ENCODE measurements at places on chromosomes 7 and 10.

- DNase-seq: no peak
Measured at GRCh38 chr10:62964026-62964425, 147.9 kb upstream of the EGR2 start.

DNA sequence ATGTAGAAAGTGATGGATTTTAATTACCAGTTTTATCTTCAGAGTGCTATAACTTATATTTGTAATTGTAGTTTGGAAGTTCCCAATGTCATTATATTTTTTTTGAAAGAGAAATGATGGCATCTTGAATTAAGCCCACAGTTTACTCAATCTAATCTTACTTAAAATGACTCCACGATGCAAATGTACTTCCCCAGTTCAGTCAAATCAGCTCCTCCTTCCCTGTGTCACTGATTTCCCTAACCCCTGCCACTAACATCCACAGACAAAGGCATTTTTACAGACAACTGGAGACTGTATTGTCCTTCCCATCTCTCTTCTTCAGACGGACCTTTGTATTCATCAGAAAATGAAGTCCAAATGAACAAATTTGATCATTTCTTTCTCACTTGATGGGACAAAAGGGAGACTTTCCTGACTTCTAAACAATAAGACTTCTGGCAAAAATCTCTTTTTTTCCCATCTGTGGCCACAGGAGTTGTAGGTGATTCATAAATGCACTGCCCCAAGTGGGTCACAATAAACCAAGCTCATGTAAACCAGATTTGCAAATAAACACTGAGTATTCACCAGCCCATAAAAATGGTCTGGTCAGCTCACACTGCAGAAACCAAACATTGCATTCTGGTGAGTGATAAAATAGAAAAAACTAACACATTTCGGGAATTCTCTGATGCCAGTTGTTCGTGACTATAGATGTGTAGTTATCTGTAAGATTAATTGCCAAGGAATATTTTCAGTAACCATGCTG lies 162.9 kb downstream of the FANK1 start:
- peak; percentile 62 for DNase-seq

DNA sequence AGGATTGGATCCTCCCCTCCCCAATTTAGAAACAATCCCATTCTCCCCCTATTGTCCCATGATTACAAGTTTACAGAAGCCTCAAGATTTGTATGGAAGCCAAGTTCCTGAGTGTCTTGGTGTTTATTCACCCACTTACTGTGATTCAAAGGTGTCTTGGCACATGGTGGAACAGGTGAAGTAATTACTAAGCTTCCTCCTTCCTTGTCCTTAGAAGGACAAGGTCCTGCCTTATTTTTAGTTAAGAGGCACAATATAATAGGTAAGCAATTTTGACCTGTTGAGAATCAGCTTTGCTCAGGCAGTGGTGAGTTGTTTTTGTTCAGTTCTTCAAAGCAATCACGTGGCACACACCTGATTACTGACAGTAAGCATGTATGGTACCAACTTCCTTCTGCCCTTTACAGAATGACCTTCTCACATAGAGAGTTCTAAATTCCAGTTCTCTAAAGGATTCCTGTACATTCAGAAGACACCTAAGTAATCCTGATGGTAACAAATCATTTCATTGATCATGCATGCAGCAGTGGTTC lies 60.7 kb upstream of the SLC13A1 start:
- no peak for DNase-seq

DNA sequence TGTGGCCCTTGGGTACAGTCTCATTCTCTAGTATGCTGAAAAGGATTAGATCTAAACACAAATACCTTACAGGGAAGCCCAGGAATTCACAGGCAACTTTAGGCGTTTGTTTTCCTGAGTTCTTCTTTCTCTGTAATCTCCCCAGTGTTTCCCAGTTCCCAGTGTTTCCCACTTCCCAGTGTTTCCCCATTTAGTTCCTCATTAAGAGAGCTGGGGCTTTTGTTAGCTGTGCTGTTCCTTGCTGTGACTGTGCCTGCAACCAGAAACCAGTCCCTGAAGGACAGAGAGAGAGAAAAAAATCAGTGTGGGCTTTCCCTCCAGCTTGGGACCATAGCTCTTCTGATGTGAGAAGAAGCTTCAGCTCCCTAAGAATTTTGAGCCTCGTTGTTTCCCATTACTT lies 802.9 kb upstream of the COBL start:
- DNase-seq: no peak

DNA sequence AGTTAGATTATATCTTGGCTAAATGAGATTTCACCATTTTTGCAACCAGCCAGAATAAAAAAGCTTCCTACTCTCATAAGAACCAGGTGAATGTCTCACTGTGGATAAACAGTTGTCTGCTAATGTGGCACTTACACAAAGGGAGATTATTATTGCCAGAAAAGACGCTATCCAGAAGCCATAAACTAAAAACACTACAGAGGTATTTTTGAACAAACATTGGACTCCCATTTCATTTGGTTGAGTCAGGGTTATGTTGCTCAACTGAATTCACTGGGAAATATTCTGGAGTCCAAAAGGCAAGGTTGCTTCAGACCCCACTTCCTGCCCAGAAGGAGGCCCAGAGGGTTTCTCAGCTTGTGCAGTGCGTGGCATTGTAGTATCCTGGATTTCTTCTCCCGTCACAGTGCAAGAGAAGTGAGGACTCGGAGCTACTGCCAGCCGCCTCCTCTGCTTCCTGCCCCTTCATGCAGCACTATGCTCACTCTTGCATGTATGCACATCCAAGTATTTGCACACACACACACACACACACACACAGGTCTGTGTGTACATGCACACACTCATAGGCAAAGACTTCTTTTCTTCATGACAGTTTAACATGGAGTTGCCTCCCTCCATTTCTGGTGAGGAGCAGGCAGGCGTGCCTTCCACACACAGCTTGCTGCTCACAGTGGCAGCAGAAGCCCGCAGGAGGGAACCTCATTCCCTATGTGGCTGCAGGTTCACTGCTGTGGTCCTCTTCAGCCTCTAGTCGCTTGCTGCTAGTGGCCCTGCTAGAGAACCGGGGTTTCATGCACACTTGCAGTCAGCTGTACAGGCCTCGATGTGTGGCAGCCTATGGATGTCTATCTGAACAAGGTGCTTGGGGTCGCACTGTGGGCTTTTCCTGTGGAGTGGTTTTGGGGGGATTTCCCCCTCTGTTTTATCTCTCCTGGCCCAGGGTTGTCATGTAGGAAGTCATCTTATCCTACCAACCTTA lies 10.1 kb downstream of the DENND10 start:
- peak; percentile 94 for DNase-seq

DNA sequence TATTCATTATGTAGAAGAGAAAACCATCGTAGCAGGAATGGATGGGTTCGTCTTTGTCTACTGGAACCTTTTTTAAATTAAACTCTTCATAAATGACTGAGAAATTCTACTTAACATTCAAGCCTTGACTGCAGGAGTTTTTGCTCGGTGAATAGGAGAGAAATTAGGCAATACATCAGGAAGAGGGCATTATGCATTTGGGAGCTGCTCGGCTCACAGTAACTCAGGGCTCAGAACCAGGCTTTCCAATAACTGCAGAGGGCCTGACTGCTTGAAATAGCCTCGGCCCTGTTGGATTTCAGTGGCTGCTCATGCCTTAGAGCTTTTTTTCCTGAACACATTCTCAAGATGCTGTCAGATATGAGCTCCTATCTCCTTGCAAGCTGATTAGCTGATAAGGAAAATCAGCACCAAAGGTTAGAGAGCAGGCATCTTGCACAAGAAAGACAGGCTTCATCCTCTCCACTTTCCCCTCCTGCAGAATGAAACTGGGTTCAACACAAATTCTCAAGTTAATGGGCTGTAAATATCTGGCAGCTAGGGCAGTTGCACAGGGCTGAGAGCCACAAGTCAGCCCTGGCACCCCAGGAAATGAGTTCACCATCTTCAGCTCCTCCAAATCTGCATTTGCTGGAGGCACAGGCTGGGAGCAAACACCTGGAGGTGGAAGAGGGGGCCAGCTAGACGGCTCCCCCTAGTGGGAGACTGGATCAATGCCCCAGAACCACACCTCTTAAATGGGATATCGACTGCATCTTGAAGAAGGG lies 24.3 kb downstream of the TECTB start:
- DNase-seq: peak; percentile 53

DNA sequence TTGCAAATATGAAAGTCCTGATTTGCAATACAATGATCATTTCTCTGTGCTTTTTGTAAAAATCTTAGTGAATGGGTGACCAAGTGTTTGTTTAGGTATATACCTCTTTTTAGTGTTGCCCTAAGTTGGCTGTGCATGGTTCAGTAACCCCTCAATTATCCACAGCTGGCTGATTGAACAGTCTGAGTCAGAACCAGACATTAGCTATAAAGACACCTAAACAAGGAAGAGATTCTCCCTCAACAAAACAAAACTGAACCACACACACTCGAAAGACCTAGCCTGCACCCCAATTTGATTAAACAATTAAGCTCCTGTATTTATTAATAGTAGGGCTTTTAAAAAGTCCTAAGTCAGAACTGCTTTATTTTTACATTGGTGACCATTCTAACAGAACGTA lies 2.8 kb downstream of the RSBN1L start:
- no peak for DNase-seq

- no peak for DNase-seq
Measured at GRCh38 chr7:139990142-139990535, 72.6 kb downstream of the PARP12 start.

DNA sequence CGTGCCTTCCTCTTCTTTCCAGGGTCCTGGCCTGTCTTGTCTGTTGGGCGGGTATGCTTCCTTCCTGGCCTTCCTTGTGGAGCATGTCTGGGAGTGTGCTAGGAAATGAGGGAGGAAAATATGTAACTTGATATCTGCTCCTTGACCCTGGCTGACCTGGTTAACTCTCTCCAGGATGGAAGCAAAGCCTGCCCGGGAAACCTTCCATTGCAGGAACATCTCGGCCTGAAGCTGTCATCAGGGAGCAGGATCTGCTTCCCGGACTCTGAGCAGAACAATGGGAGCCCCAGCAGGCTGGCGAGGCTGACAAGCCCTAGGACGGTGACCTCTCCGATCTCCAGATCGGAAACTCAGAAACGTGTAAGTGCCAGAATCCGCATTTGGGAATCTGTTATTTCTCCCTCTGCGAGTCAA lies 340.3 kb downstream of the FRMD4A start:
- DNase-seq: peak; percentile 60

DNA sequence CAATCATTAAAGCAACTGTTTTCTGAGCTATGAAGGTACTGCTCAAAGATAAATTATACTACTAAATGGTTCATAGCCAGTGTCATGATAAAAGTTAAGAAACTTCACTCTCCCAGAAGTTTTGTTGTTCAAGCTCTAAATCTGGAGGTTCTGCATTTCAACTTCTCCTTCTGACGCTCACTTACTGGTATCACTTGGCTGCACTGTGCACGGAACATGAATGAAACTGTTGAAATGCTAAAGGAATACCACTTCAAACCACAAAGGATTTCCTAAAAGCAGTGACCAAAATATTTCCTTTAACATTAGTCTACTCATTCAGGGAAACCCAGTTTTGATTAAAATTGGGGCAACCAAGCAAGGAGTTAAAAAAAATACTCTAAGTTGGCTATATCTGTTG lies 93.6 kb downstream of the UBE2H start:
- no peak for DNase-seq

GRCh38 chr10:89637113-89637512 lies 7.9 kb downstream of the PANK1 start:
- DNase-seq: no peak

GRCh38 chr10:109062371-109062770 lies 860.9 kb downstream of the XPNPEP1 start:
- DNase-seq: peak; percentile 60

DNA sequence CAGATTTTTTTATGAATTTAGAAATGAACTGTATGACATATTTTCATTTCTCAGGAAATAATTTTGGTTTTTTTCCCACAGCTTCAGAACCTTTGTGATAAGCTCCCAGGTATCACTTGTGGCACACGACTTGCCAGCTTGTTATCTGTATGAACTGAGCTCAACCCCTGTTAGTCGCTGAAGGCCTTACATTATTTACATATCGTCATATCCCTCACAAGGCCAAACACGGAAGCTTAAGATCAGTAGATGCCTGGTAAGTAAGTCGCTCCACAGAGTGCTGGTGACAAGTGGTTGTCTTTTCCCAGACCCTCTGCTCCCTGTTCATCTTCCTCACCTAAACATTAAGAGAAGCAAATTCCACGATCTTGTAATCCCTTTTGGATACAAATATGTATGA lies 55.2 kb downstream of the RAPGEF5 start:
- no peak for DNase-seq

DNA sequence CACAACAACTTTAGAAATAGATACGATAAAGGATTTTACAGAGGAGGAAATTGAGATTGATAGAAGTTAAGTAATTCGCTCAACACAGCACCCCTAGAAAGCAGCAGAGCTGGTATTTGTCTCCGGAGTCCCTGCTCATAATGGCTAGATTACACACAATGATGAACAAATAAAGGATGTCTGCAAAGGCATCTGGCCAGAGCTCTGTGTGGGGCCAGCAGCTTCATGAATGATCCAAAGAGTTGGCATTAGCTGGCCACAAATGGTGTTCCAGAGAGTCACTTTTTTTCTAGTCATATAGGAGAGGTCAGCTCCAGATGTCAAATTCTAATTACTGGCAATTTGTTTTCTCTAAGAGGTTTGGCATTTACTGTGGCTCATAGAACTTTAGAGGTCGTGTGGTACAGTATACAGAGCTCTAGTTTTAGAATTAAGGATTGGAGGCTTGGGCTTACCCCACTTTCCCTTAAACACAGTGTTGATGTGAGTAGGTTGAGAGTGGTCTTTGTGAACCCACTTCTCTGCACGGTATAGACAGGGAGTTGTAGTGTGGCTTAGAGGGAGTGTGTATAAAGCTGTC lies 186.2 kb downstream of the BICC1 start:
- DNase-seq: peak; percentile 57

DNA sequence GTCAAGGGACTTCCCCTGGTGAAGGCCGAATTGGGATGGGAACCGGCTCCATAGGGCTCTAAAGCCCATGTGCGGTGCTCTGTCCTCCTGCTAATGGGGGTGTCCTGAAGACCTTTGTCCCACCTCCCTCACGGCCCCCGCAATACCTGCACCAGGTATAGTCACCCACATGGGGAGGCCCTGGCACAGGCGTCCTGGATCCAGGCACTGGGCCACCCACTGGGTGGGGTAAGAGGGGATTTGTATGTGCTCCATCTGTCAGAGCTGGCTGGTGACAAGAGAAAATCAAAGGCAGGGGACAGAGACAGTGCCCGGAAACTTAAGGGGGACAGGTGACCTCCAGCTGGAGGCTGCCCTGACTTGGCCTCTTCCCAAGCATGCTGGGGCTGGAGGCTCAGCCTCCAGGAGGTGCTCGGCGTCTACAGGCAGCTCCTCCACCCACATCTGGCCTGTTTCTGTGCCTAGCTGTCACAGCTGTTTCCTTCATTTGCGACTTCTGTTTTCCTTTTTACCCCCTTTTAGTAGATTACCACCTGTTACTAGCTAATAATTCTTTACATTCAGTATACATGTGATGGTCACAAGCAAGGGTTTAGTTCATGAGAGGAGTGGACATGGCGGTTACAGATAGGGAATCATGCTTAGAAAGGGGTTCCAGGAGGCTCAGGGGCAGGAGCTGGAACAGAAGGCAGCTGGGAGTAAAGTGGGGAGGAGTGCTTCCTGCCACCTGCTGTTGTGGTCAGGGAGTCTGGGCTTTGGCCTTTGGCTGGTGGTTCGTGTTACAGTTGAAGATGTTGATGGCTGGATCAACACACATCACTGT lies 2.3 kb upstream of the CUZD1 start:
- DNase-seq: no peak

Data from EL (cell line).